ENCODE measurements at places on chromosomes 2 and 18.

DNA sequence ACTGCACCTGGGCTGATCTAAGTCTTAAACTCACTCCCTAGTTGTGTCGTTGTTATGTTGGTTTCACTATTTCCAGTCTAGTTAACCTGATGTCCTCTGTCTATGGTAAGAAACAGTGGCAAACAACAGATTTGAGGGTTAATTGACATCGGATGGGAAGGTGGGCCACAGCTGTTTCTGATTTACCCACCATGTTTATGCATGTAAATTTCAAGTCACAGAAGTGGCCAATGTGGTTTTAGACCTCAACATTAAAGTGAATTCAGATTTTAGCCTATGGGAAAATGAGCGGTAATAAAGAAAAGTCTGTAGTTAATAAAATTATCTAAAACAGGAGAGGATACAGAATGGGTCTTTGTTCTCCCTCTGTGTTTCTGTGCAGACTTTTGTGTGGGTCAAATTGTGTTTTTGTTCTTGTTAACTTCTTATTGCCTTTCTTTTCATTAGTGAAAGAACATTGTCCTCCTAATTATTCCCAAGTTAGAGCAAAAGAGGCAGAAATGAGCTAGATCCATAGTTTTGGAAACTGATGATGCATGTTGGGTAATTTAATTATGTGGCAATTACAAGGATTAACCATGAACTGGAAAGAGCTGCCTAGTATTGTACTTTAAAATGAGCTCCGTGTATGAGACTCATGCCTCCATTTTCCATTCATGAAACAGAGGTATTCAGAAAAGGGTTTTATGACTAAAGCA is 83.2 kb downstream of the LAMA3 start:
- DNase-seq = no peak

GRCh38 chr2:48753228-48753627 is 2.3 kb downstream of the LHCGR start:
- DNase-seq = no peak

DNA sequence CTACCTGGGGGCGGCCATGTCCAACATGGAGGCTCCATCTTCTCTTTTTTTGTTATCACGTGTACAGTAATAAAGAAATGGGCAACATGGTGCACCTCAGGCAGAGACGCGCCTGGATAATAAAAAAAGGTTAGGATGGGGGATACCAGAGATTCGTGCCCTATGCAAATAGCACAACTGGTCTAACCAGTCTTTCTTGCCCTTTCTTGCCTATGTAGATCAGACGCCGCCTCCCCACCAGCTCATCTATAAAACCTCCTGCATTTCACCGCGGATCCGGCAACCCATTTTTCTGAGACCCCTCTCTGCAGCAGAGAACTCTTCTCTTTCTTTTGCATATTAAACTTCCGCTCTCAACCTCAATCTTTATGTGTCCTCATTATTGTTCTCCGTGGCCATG is 68.7 kb downstream of the MYL12B start:
- no peak for DNase-seq

DNA sequence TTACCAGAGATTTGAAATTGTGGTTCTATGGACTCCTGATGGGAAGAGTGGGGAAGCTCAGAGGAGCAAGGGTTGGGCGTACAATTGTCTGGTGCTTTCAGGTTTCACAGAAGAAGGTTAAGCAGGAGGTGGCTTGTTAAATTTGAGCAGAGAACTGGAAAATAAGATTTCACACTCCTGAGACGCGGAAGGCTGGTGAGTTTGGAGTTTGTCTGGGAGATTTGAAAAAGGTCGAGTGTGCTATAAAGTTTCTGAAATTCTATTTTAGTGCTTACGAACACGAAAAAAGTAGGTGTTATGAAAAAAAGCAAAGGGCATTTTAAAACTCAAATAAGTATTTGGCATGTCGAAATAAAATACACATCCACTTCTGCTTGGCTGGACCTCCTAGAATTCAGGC is 170.1 kb downstream of the MEIS1 start:
- no peak for DNase-seq

GRCh38 chr2:232293191-232293590 is 85.4 kb upstream of the ALPP start:
- DNase-seq = no peak

Measured in fibroblast of upper back skin (primary cell).